Endothelial cell (in vitro differentiated cells): ENCODE measurements at places on chromosomes 4 and X.

DNA sequence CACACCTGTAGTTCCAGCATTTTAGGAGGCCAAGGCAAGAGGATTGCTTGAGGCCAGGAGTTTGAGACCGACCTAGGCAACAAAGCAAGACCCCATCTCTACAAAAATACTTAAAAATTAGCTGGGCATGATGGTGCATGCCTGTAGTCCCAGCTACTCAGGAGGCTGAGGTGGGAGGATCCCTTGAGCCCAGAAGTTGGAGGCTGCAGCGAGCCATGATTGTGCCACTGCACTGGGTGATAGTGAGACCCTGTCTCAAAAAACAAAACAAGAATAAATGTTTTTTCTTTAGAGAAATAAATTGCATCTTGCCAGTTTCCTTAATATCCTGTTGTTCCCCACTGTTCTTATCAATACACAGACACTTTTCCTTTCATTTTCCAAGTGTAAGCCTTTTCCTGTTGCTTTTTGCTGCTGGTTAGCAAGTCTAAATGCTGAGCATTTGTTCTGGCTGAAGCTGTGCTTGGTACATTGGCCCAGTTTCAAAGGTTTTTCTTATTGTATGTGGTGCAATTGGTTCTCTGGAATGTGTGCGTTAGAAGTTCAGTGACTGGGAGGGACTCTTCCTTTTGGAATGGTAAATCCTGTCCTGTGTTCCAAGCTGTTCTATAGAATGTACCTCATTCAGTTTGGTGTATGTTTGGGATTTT, 98.2 kb downstream of the AFF1 start:
- no peak for DNase-seq

DNA sequence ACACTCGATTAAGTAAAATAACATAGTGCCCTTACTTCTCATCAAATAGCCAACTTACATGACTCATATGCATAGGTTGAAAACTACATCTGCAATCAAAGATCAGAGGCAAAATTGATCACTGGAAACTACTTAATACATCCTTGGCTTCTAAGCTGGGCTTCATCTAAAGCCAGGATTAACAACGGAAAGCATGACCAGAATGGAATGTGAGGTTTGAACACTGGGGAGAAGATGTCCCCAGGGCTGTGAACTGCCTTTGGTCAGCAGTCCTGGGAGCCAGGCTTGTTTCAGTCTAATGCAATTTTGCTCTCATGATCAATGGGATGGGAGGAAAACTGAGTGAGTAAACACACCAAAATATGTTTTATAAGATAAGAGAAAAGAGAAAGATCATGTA, 192.5 kb upstream of the TTC29 start:
- DNase-seq, result no peak

GRCh38 chr4:115770046-115770543, 656.7 kb upstream of the NDST4 start:
- no peak for DNase-seq

DNA sequence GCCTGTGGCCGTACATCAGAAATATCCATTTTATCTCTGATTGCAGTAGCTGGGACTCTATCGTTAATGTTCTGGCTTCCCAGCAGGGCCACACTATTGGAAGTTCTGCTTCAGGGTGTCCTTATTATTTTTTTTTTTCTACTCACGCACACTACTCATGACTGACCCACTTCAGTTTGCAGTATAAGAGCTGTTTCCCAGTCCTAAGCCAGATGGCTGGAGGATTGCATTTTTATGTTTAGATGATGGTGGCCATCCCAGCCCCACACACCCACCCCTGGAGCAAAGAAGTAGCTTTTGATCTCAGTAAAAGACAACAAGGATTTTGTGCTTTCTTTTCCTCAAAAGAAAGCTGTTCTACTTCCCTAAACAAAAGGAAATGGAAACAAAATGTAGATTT, 557.0 kb upstream of the GALNTL6 start:
- DNase-seq, result no peak

- DNase-seq, result no peak
These were observed 10.2 kb downstream of the BEND2 start for GRCh38 chrX:18210470-18210869.

DNA sequence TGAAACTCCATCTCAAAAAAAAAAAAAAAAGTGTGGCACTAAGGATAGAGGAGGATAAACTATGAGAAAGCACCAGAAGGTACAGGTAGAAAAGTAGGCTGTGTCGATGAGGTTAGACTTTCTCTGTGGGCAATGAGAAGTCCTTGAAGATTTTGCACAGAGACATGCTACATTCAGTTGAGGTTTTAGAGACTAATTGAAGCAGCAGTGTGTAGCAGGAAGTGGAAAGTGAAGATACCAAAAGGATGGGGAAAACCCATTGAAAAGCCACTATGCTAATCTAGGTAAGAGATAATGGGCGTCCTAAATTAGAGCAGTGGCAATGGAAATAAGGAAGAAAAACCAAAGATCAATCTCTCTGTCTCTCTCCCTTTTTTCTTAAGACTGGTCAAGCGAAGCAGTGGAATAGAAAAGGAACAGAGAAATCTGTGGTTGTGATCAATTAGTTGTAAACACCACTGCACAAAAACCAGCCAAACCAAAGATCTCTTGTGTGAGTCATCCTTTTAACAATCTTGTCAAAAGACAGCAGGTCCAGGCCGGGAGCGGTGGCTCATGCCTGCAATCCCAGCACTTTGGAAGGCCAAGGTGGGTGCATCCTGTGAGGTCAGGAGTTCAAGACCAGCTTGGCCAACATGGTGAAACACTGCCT, 3.5 kb downstream of the SPINK2 start:
- no peak for DNase-seq

- no peak for DNase-seq
These were observed 237.8 kb downstream of the EVC2 start for GRCh38 chr4:5470318-5471198.

GRCh38 chr4:99402765-99403164, 32.4 kb downstream of the ADH7 start:
- DNase-seq, result no peak

GRCh38 chr4:132264176-132264575, 884.9 kb upstream of the PCDH10 start:
- no peak for DNase-seq

GRCh38 chrX:28659269-28659668, 72.0 kb downstream of the IL1RAPL1 start:
- DNase-seq, result peak; percentile 3

DNA sequence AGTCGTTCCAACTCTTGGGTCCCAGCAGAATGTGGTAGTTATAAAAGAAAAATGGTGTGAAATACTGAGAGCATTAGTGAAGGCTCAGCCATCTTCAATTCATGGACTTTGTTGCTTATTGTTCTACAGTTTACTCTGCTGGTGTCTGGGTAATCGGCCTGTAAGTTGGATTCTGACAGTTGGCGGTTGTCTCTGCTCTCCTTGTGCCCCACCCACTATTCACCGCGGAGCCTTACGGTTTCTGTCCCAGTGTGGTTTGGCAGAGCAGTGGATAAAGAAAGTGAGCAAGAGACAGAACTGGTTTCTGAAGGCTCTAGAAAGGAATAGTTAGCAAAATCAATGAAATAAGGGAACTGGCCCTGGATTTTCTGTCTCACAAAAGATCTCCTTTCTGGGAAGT, 9.1 kb downstream of the LONRF3 start:
- no peak for DNase-seq

- no peak for DNase-seq
These were observed 1.9 kb downstream of the PHKA1 start for GRCh38 chrX:72712094-72712755.

DNA sequence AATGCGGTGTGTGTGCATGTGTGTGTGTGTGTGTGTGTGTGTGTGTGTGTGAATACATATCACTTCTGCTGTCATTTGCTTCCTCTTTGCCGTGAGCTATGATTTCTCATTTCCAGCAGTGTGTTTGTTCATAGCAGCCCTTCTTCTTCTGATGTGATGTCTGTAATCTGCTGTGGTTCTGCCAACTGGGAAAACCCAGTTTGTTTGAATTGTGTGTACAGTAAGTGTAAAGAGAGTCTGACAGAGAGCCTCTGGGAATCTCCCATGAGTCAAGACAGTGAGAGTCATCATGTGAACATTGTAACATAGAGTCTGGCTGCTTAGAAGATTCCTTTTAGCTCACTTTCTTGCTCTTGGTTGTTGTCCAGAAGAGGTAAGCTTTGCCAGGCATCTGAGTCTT, 8.4 kb upstream of the NWD2 start:
- no peak for DNase-seq

DNA sequence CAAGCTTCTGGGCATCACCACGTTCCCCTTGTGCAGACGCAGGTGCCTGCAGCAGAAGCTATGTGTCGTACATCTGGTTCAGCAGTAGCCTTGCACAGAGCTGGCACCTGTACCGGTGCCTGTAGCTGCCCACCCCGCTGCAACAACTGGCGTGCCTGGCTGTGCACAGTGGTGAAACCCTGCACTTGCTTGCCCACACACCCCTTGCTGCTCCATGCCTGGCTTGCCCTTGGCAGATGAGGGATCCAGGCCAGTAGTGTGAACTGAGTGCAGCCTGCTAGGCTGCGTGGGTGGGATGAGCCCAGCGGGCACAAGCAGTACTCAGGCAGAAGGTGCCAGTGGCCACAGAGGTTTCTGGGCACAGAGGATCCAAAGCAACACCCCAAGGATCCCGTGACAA, 528.4 kb downstream of the PPARGC1A start:
- DNase-seq, result no peak

DNA sequence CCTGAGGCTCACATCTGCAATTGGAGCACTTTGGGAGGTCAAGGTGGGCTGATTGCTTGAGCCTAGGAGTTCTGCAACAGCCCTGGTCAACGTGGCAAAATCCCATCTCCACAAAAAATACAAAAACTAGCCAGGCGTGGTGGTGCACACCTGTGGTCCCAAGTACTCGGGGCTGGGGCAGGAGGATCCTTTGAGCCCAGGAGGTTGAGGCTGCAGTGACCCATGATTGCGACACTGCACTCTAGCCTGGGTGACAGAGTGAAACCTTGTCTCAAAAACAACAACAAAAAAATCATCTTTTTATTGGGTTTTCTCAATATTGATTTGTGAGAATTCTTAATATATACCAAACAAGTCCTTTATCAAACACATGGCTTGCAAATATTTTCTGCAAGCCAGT, 64.9 kb downstream of the ANKRD17 start:
- no peak for DNase-seq

DNA sequence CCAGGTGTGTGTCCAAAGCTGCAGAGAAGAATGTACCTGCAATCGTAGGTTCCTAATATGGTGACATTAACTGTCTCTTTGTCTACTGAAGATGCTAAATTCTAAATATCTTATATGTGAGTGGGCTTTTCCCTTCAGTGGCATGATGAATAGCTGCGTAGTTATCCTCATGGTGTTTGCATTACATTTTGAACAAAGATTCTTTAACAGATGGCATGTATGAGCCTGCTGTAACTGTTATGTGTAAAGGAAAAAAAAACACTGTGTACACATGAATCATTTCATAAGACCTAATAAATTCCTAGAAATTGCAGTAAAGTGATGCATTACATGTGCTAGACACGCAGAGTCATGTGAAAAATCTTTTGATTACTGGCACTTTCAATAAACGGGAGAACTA, 288.0 kb downstream of the SH2D1A start:
- DNase-seq, result no peak

- DNase-seq, result no peak
These were observed 25.9 kb upstream of the ING2 start for GRCh38 chr4:183478926-183479325.

- DNase-seq, result no peak
These were observed 266.4 kb downstream of the ARHGAP24 start for GRCh38 chr4:85741381-85741780.

DNA sequence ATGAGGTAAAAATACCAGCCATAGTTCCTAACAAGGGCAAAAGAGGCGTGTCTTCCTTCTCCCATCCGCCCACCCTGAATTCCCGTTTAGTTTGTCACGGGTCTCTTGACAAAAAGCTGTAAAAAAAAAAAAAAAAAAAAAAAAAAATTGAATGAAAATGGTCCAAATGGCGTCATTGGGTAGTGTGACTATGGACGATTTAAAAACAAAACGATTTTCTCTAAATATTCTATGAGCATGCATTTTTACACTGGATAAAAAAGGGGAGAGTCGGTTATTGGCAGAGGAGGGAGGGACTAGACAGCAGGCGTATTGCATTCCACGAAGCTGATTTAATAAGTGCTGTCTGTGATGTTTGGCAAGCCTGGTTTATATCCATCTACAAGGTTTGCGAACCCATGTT, at the start of gene FAM133A:
TSS of gene FAM133A (plus strand) at position 338 of the 403 bp plus-strand sequence. CDS start 35,214 bp downstream, outside the sequence.
- DNase-seq, result no peak

DNA sequence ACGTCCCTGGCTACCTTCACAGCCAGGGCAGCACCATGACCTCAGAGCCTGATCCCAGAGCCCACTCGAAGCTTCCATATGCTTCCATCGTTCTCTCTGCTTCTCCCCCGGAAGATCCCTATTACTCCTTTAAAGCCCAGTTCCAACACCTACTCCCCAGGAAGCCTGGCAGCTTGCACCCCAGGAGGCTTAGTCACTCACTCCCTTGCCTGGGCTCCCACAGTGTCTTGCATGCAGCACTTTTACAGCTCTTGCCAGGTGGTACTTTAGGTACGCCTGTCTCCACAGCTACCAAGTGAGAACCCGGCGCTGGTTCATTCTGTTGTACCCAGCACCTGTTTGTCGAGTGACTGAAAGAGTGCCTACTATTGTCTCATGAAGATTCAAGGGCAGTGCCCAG, 24.5 kb upstream of the MAMLD1 start:
- DNase-seq, result no peak

- no peak for DNase-seq
These were observed 121.0 kb downstream of the ENPP6 start for GRCh38 chr4:184096561-184097240.

GRCh38 chr4:103029300-103029699, 9.8 kb upstream of the SLC9B1 start:
- no peak for DNase-seq

GRCh38 chrX:11509786-11510185, 155.9 kb downstream of the ARHGAP6 start:
- no peak for DNase-seq

DNA sequence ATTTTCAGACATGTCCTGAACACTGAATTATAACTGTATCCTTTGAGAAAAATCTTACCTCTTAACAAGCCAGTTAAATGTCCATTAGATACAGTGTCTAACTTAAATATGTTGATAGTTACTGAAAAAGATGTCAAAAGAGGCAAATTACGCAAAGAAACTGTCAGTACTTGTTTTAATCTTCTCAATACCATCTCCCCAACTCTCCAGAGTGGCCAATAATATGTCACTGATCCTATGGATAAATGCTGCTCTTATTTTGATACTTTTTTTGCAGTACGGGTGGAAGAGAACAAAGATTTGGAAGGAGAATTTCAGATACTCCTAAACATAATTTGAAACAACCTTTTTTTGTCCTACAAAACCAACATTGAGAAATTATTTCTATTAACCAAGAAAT, 192.7 kb downstream of the CBR4 start:
- DNase-seq, result no peak

DNA sequence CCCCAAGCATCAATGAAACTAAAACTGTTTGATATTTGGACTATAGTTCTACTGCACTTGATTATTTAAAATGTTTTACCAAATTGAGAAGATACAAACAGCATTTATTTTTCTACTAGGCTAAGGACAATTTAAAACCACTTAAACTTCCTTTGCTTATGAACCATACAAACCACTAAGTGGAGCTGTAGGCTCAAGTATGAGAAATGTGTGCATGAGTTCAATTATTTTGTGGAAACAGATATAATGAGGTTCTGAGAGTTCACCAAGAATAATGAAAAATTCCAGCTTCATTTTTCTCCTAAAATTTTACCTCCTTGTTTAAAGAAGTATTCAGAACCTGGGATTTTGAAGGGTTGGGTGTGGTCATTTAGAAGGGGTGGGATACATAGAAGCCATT, 63.1 kb downstream of the SERPINA7 start:
- no peak for DNase-seq

GRCh38 chrX:66126662-66127061, 37.4 kb upstream of the HEPH start:
- DNase-seq, result no peak

GRCh38 chr4:137638934-137639333, 106.6 kb upstream of the PCDH18 start:
- DNase-seq, result no peak
